Thymus (tissue), 14 donors: ENCODE measurements at places on chromosomes 5 and 9. TPM values are rescaled to one million over a fixed set of nuclear protein-coding genes. Genes with fewer than 3 reads are reported as not detected.
A peak's percentile ranks its signal among the peaks of the same experiment; 100 is the strongest.

DNA sequence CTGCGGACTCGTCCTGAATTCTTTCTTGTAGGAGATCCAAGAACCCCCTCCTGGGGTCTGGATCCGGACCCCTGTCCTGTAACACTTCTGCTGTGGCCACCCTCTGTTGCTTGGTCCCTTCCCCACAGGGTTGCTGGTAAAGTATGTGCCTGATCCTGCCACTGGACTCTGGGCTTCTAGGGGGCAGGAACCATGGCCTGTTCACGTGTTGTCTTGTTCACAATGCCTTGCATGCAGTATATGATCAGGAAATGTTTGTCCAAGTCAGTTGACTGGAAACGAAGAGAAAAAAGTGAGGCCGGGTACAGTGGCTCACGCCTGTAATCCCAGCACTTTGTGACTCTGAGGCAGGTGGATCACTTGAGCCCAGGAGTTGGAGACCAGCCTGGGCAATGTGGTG lies 139.3 kb upstream of the ALDH1B1 start:
- no peak for DNase-seq

- DNase-seq = peak; percentile 18
Observed at GRCh38 chr9:98808411-98808815, 943 bp downstream of the GALNT12 start.

LCN9 gene
- polyA plus RNA-seq = not detected

TMEM171 gene
- polyA plus RNA-seq = 0.62 TPM

NSA2 gene
- 192 TPM for polyA plus RNA-seq
